ENCODE measurements at places on chromosomes 3 and 15.

DNA sequence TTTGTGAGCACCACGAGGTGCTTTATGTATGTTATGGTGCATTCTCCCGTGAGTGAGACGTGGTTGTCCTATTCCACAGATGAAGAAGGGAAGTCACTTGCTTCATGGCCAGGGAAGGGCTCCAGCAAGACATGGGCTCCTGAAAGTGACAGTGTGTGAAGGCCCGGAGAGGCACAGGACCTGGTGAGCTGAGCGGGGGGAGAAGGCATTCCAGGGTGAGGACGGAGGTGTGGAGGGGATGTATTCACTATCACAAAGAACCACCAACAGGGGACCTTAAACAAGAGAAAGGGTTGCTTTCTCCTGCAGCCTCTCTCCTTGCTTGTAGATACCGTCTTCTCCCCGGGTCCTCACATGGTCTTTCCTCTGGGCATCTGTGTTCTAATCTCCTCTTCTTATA, 139.1 kb downstream of the FBLN2 start:
- no peak for DNase-seq

DNA sequence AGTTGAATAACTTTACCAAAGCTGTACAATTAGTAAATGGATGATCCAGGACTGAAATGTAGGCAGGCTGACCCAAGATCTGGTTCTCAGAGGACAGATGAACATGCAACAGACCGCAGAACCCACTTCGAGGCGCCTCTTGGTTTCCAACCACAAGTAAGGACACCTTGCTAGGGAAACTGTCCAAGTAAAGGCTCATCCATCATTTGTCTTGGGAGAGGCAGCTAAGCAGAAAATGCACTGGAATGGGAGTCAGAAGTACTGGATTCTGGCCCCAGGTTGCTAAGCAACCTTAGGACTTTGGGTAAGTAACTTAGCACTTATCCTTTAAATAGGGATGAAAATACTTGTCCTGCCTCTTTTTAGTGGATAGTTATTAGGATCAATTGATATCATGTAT, 366.3 kb upstream of the LRRC3B start:
- no peak for DNase-seq

- no peak for DNase-seq
These were observed 5.8 kb downstream of the TASOR start for GRCh38 chr3:56677286-56677685.

DNA sequence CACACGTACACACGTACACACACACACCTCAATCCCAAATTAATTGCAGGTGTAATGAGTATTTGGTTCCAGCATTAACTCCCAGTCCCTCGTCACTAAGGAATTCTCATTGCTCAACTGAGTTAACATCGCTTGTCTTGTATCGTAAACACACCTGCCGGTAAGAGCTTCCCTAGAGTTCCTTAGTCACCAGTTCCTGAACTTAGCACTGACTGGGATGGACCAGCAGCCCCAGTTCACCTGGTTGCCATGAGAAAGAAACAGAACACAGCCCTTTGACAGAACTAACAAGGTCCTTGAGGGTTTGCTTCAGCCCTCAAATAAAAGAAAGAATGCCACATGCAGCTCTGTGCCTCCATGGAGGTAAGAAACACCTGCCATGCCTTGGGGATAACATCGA, 66.3 kb upstream of the SLCO3A1 start:
- no peak for DNase-seq

DNA sequence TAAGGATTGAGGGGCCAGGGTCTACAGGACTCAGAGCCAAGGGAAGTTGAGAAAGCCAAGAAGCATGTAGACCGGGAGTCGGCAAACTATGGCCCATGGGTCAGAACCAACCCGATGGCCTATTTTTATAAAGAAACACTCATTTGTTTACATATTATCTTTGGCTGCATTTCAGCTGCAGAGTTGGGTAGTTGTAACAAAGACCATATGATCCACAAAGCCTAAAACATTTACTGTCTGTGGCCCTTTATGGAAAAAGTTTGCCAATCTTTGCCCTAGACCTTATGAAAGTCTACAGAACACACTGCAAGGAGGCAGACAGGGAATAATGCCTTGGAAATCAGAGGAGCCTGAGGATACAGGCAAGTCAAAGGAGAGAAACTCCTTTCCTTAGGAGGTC, 63.2 kb upstream of the MNS1 start:
- DNase-seq = no peak

- DNase-seq = no peak
These were observed 328.1 kb downstream of the LRTM1 start for GRCh38 chr3:54599716-54600115.

- no peak for DNase-seq
These were observed 261.3 kb downstream of the TBC1D5 start for GRCh38 chr3:17481116-17481515.

DNA sequence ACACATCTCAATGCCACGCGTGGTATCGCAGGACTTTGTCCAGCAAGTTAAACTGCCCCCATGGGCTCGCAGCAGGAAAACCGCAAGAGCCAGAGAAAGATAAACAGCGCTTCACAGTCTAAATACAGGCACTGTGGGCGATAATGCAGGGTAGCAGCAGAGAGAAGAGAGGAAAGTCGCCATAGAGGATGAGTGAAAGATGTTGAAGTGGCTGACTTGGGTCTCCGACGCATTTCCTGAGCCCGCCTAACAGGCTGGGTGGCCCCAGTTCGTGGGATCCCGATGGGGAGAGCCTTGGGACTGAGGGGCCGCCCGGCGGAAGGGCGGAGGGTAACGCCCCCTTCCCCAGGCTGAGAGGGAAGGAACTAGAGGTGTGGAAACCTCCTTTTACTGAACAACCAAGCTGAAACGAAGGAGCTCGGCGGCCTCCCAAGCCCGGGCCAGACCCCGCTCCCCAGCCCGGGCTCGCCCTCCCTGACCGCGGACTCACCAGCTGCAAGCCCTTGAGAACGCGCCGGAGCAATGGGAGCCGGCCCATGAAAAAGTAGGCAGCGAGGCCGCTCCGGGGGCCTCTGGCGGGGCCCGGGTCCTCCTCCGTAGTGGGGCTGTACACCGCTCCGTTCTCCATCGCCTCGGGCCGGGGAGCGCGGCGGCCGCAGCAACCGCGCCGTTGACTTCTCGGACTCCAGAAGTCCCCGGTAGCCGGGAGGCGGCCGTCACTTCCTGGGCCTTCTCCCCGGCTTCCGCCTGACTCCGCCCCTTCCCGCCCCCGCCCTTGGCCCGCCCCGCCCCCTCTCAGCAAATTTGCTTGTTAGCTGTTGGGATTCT, at the start of gene CMTM6:
Gene CMTM6, minus strand, starts transcription at position 735 of the 828 bp plus-strand sequence. Its CDS starts 107 bp downstream, at position 628.
- no peak for DNase-seq

GRCh38 chr3:55718074-55718473, 231.0 kb upstream of the WNT5A start:
- no peak for DNase-seq

GRCh38 chr3:120678331-120678947, 3.6 kb downstream of the HGD start:
- DNase-seq = no peak

DNA sequence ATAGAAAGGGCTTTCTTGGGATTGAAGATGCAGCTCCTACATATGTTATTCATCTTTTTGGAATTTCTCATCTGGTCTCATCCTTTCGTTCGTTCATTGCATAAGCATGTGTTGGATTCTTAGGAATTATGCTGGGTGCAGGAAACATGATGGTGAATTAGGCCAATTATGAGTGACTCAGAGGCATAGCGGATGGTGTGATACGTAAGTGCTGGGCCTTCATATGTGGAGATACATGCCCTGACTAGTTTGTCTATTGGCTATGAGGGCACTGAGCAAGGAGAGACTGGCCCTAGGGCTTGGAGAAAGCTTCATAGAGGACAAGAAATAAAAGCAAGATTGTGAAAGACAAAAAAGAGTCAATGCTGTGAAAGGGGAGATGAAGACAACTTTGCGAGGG, 235.1 kb downstream of the MYRIP start:
- no peak for DNase-seq

DNA sequence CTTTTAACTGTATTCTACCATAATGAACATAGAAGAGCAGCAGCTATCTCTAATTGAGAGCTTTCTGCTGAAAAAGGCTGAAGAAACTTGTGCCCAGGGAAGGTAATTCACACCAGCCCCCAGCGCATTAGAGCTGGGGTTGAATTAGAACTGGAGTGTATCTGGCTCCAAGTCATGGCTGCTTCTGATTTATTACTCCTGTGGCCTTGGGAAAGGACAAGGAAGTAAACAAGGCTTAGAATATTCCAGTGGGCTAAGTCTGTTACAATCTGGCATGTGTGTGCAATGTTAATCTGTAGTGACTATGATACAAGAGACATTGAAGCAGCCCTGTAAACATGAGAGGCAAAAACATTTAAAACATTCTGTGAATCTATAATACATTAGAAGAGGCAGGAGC, 18.1 kb downstream of the CPA3 start:
- DNase-seq = no peak

- DNase-seq = no peak
These were observed 188.8 kb upstream of the ARL6 start for GRCh38 chr3:97575742-97576141.

GRCh38 chr3:117691526-117691925, 981.9 kb downstream of the TUSC7 start:
- no peak for DNase-seq

GRCh38 chr3:161212906-161213305, 8.2 kb upstream of the NMD3 start:
- DNase-seq = no peak
